ENCODE measurements at places on chromosomes 5 and 9.

DNA sequence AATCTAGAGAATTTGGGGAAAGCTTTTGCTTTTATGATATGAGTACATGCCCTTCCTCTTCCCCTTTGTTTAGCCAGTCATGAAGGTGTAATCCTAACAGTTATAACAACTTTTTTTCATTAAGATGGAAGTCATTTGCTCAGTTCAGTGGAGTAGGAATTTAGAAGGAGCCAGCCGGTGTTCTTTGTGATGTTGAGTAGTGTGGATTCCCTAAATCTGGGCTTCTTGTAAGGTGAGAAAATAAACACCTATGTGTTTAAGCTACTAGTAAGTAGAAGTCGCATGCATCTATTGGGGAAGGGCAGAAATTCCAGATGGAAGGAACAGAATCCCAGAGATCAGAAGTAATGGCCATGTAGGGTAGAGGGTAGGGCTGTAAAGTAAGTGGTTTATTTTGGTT is 13.6 kb upstream of the CNTLN start:
- DNase-seq, result no peak

- DNase-seq, result no peak
These were observed 477.1 kb downstream of the SPATA31A7 start for GRCh38 chr9:61666849-61667371.

DNA sequence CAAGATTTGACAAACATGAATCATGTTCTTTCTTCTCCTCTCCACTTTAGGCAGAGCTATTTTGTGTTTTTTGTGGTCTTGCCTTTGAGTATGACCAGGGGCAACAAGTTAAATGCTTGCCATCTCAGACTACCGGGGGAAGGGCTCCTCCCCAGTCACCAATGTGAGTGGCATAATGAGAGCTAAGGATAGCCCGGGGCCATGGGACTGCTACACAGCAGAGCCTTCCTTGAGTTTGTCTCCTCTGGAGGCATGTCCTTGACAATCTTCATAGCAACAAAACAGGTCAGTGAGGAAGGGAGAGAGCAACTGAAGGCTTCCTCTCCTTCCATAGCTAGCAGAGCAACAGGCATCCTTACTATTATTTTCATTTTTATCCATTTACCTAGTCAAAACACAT is 299.3 kb downstream of the ENC1 start:
- no peak for DNase-seq

DNA sequence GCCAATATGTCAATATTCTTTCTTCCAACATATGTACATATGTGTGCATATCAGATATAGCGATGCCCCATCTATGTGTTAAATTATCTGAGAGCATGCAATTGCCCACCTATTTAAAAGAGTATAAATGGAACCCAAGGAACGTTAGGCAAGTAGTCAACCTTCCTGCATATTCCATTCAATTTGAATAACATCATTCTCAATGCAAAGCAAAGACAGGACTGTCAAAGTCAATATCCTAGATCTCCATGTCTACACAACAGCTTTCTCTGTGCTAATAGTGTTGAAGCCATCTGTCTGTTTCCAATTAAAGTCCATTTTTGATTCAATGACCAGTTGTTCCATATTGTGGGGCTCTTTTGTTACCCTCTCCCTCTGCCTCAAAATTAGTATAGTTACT is 85.3 kb upstream of the COX7C start:
- no peak for DNase-seq

DNA sequence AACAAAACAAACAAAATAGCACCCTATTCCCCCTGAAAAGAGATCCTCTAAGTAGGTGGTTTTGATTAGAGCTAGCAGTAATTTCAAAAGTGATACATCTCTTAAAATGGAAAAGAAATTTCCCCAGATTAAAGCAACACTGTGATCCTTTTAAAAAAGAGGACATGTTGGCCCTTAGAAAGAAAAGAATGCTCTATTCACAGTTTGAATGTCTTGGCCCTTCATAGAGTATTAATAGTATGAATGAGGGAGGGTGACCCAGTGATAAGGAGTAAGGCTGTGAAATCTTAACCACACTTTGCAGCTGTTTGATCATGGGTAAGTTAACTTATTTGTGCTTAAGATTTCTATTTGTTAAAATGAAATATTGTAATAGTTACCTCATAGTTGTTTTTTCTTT is 467.7 kb upstream of the MEF2C start:
- DNase-seq, result no peak

DNA sequence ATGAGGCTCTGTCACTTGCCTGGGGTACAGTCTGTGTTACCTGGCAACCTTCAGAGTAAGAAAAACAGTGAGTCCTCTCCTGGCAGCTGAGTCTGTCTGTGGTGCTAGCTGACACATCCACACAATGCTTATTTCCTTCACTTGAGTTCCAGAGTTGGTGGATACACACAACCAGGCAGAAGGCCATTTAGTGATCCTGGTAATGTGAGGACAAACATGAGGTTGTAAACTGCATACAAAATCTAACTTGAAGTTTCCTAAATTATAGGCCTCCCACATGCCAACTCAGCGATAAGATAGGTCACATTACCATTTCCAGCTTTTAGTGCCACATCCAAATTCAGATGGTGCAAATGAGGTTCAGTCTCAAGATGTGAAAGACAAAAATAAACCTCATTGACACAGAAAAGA is 125.5 kb downstream of the DCP2 start:
- no peak for DNase-seq

- DNase-seq, result peak; percentile 13
These were observed 637.7 kb downstream of the SEMA5A start for GRCh38 chr5:8908055-8908683.
